ENCODE measurements at places on chromosomes 12 and 14.
A peak's percentile ranks its signal among the peaks of the same experiment; 100 is the strongest.

DNA sequence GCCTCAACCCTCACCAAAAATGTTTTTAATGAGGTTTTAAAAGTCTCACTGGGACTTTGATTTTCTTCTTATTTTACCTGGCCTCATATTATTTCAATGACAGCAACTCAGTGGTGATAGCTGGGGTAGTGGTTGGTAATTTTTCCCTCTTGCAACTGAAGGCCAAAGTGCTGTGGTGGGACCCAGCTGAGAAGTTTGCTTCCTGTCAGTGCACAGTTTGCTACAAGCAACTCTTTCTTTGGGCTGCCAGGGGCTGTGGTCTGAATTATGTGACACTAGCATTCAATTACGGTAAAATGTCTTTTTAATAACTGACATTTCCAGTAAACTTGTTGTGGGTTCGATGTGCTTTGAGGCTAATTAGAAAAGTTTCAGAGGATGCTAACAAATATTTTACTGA is 65.3 kb downstream of the IFNG start:
- DNase-seq: no peak

- no peak for DNase-seq
Measured at GRCh38 chr14:54803396-54803795, 99.2 kb downstream of the GCH1 start.

- no peak for DNase-seq
Measured at GRCh38 chr14:95015046-95015445, 142.3 kb downstream of the DICER1 start.

DNA sequence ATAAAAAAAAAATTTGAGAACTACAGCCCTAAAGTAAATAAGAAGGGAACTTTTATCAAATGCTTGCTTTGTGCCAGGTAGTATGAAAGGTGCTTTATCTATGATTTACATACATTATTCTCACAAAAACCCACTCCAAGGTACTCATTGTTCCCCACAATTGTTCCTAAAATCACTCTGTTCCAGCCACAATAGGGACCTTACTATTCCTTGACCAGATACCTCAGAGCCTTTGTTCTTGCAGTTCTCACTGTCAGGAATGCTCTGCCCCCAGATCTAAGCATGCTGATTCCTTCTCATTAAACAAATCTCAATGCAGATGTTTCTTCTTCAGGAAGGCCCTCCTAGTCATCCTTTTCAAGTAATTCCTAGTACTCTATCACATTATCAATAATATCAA is 60.2 kb downstream of the PPP1R12A start:
- DNase-seq: no peak

DNA sequence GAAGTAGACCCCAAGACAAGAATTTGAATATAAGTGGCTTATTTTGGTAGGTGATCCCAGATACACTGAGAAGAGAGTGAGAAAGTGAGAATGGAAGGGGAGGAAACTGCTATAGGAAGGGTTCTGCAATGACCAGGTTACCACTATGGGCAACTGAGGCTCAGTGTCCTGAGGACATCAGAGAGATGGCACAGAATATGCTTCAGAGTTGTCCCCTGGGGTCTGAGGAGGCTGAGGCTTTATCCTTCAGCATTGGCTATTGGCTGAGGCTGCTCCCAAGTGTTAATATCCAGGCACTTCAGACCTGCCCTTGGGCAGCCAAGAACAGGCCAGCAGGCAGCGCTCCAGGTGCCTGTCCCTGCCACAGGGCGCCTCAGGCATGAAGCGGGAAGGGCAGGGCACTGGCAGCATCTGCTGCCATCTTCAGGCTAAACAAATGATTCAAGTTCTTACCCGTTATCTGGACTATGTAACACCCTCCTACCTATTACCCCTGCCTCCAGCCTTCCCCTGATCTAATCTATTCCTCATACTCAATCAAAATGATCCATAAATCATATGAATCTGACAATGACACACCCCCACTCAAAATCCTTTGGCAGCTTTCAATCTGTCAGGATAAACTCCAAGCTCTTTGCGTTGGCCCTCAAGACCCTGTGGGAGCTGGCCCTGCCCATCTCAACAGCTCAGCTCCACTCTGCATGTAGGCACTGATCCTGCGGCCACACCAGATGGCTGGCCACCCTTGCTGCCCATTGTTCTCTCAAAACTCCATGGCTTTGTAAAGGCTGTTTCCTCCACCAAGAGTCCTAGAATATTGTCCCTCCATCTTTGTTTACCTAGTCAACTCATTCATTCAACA is 42.4 kb downstream of the CKAP4 start:
- DNase-seq: no peak

GRCh38 chr12:121766290-121767039 is 27.0 kb downstream of the RHOF start:
- DNase-seq: no peak

DNA sequence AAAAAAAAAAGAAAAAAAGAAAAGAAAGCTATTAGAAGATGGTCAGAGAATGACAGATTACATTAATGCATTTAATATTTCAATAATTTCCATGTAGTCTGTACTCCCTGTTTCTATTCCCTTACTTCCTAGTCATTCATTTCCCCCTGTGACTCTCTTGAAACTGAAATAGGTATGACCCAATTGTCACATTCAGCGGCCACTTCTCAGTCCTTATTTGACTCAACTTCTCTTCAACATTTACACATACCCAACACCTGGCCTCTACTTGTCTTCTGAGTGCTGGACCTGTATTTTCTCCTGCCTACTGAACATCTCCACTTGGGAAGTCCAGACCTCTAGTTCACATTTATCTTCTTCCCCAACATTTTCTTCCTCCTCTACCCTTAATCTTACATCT is 7.2 kb downstream of the EEA1 start:
- DNase-seq: no peak

GRCh38 chr14:63852271-63852816 is 460 bp upstream of the SYNE2 start:
- no peak for DNase-seq

- no peak for DNase-seq
Measured at GRCh38 chr12:70252832-70253231, 9.6 kb downstream of the CNOT2 start.

DNA sequence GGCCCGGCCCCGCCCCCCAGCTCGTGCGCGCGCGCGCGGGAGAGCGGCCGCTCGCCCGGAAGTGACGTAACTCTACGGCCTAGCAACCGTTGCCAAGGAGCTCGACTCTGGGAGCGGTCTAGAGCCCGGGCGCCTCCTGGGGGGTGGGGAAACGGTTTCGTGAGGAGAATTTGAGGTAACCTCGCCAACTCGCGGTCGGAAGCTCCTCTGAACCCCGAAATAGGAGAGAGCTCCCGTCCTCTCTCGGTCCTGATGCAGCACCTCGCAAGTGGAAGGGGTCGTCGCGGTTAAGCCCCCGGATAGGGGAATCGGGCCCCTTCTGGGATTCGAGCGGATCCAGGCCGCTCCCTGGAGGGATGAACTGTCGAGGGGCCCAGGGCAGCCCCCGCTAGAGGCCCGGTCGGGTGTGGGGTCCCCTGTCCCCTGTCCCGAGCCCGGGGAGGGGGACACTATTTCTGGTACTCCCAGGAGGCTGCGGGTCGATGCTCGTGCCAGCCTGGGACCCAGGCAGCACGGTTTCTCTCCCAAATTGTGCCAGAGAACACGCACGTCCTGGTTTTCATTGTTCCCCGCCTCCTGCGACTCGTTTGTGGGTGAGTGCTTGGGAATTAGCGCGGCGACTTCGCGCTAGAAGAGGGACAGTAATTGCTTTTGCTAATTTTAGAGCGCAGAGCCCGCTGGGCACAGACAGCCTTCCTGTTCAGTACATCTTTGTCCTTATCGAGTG is at the start of gene IFT81:
TSS of gene IFT81 (plus strand) at position 89 of the 727 bp plus-strand sequence. CDS start 3,024 bp downstream, outside the sequence.
- DNase-seq: peak; percentile 97

GRCh38 chr12:47802312-47802711 is 17.4 kb downstream of the HDAC7 start:
- DNase-seq: no peak

- DNase-seq: no peak
Measured at GRCh38 chr14:88312257-88312656, 10.8 kb downstream of the KCNK10 start.

GRCh38 chr12:108922918-108923317 is 43.0 kb downstream of the DAO start:
- no peak for DNase-seq

DNA sequence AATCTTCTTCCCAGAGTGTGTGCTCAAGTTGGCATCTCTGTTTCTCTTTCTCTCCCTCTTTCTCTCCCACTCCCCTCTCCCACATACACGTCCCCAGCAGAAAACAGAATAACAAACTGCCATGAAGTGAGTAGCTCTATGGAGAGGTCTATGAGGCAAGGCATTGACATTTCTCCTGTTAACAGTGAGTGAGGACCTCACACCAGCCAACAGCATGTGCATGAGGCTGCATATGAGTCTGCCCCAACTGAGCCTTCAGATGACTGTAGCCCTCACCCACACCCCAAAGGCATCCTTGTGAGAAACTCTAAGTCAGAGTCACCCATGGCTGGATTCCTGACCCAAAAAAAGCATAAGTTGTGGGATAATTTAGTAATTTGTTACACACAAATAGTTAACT is 50.4 kb downstream of the MAGOHB start:
- DNase-seq: no peak

GRCh38 chr12:20274008-20274407 is 94.3 kb upstream of the PDE3A start:
- no peak for DNase-seq

DNA sequence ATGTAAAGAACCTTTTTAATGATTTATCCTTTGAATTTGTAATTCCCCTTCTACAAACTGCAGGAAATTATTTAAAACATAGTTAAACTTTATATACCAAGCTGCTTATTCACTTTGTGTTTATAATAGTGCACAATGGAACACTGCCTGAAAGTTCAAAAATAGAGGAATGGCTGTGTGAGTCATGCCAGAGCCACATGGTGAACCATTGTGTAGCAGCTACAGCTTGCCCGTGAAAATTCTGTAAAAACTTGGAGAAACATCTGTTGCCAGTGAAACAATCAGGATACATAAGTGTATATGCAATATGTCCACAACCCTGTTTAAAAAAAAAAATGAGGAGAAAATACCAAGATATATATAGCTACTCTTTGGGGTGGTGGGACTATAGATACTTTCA is 59.5 kb downstream of the VEZT start:
- DNase-seq: no peak

DNA sequence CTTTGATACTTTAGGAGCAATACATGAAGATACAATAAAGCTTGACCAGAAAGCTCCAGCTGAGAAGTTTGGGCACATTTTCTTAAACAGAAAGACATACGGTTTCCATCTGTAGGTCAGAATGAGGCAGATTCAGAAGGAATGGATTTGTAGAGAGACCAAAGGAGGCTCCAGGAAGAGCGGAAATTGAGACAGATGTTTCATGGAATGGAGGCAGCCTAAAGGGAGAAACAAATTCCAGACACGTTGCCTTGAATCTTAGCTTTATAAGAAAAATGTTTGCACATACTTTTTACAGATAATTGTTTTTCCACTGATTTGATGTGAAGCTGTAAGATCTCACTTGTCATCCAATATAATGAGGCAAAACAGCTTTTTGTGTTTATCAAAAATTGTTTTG is 24.8 kb downstream of the EPYC start:
- DNase-seq: no peak

DNA sequence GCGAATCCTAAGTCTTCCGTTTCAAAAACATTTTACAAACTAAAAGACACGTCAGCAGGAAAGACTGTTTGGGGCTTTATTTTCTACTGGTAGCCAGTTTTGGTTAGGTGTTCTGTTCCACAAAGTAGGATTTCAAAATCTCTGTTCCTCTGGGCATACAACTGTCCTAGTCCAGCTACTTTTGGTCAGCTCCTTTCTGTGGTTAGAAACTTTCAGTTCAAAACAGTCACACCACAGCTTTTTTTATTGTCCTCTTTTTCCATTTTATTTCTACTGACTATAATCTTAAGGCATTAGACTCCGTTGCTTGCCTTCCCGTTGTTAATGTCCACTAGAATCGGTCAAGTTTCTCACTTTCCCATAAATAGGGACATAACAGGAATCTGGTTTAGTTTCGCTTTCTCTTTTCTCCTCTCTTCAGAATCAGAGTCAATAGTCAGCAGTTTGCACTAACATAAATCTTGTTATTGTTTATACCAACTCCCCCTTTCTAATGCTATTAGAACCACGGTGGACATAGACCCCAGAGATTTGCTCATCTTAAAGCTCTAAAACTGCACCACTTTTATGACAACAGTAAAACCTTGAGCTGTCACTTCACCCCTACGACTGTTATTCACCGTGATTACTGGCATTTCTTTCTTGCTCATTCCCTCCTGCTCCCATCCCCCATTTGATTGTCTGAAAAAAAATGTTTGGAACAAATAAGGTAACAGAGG is 41.5 kb upstream of the NPAS3 start:
- no peak for DNase-seq

- DNase-seq: no peak
Measured at GRCh38 chr14:54652188-54652587, 85.3 kb downstream of the SAMD4A start.

DNA sequence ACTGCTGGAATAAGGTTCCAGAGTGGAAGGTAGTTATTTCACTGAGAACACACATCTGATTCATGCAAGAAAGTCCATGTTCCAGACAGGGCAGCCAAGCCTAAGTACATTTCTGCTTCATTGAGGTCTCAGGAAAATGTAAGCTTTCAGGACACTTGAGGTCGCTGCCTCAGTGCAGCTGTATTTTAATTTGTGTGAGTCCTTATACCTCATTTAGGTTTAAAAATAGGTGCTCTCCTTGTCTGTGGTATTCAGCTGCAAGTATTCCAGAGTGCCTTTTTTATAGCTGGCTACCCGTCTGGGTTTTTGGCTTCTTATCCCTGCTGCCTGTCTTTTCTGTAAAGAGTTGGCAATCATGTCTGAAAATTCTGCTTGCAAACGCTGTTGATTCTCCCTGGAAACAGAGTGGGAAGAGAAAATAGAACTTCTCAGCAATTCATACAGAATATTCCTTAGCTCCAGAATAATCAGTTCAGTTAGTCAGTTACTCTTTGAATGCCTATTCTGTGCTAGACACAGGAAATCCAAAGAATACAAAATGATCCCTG is 45.3 kb upstream of the PLBD1 start:
- no peak for DNase-seq

DNA sequence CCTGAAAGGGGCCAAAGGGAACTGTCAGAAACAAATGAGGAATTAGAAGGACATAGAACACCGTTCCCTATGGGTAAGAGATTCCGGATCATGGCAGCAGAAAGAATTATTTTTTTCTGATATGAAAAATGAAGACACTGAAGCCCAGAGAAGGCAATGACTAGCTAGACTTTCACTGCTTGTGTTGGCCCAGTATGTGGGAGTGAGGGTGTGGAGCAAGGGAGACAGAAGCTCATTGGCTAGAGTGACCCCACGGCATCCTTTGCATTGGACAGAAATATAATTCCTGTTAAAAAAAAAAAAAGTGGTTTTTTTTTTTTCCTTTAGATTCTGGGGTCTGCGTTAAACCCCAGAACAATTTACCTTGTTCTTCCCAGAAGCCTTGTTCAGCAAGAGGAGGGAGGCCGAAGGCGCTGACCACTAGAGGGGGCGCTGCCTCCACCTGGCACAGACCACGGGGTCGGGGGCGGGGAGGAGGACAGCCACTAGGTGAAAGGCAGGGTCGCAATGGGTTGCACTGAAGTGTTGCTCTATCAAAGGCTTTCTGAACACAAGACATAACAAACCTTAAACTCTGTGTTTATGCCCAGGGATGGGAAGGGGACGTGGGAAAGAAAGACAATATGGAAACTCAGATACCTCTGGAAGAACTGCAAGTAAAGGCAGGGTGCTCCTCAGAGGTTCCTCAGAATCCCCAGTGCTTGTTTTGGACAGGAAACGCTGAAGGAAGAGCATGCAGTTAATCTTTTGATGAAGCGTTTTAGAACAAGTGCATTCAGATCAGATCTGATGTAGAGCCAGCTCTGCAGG is 156.8 kb downstream of the KCNA5 start:
- DNase-seq: no peak

- no peak for DNase-seq
Measured at GRCh38 chr12:12734561-12735071, 17.4 kb downstream of the CDKN1B start.

Measured in CD4-positive, alpha-beta T cell treated with Interleukin-15 for 4 hours (primary cell).